ENCODE measurements at places on chromosomes 2 and 18.
A peak's percentile ranks its signal among the peaks of the same experiment; 100 is the strongest.

- peak; percentile 22 for DNase-seq
These were observed 678.8 kb downstream of the KCNJ3 start for GRCh38 chr2:155377266-155377680.

DNA sequence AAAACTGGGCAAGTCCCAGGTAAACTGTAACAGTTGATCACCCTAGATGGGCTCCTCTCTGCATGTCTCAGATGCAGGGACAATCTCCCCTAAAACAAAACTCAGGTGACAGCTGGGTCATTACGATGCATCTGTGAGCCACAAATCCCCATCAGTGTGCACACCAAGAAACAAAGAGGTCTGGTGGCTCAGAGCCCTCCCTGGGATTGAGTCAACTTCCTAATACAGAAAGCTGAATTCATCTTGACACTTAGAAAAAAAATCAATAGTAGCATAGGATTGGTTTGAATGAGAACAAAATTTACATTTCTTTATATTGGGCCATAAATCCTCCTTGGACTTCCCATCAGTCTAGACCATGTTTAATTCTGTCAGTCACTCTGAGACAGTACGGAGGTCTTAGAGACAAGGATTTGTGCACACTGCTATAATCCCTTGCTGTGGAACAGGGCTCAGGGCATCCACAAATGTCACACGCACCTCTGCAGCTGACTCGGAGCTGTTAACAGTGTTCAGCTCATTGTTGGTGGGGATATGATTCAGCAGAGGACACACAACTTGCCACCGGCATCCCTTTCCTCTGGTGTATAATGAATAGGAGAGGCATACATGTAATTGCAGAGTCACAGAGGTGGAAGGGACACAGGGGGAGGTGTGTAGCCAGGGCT lies 44.5 kb upstream of the DAPL1 start:
- DNase-seq: no peak

DNA sequence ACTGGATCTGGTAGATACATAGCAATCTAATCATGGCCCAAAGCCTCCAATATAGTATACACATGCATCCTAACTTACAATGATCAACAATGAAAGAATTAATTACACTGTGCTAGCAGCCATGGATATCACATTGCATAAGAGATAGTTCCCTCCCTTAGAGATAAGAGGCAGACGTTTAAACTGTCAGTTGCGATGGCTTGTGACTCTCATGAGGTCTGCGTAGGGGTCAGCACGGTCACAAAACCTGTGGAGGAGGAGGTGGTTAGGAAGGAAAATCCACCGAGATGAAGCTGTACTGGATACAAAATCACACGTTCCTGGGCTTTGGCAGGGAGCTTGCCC lies 800 bp upstream of the RALB start:
- DNase-seq: no peak

GRCh38 chr18:78566720-78567119 lies 412.9 kb upstream of the SALL3 start:
- no peak for DNase-seq

- no peak for DNase-seq
These were observed 241.9 kb upstream of the SLC14A2 start for GRCh38 chr18:45373286-45373880.

GRCh38 chr2:48328942-48329723 lies 200.8 kb upstream of the STON1 start:
- DNase-seq: no peak

DNA sequence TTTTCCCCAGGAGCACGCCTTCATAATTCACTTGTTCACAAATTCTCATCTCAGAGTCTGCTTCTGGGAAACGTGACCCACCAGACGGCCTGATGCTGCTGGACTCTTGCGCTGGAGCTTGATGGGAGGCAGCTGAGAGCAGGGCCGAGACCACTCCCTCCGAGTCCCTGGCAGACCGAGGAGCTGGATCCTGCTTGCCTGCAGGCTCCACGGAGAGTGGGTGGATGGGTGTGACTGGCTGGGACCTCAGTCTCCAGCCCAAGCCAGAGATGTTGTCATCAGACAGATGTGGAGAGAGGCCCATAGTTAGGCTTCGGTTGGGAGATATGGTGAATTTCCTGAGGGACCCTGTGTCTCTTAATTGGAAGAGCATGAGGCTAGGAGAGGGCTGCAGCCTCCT lies 76.4 kb downstream of the TSN start:
- no peak for DNase-seq

- DNase-seq: peak; percentile 59
These were observed 88.8 kb downstream of the CD8B2 start for GRCh38 chr2:106575955-106576354.
